Renal cortical epithelial cell (primary cell): ENCODE measurements at places on chromosomes 16 and 17. TPM values are rescaled to one million over a fixed set of nuclear protein-coding genes. Genes with fewer than 3 reads are reported as not detected.

GRCh38 chr17:72030067-72030899, 90.5 kb upstream of the SOX9 start:
- peak; percentile 48 for DNase-seq

GRCh38 chr16:66408163-66409048, 18.7 kb upstream of the BEAN1 start:
- DNase-seq, result peak; percentile 97

GRCh38 chr17:17422641-17423040, 54.2 kb upstream of the MED9 start:
- DNase-seq, result no peak

GRCh38 chr17:81365601-81366585, 29.4 kb upstream of the BAHCC1 start:
- peak; percentile 97 for DNase-seq

Gene METTL16
- total RNA-seq, result 13.4 and 18.2 TPM in 2 replicates

- DNase-seq, result no peak
These were observed 24.2 kb downstream of the ZNRF1 start for GRCh38 chr16:75023009-75023408.
